ENCODE measurements at places on chromosomes 16 and 17.

DNA sequence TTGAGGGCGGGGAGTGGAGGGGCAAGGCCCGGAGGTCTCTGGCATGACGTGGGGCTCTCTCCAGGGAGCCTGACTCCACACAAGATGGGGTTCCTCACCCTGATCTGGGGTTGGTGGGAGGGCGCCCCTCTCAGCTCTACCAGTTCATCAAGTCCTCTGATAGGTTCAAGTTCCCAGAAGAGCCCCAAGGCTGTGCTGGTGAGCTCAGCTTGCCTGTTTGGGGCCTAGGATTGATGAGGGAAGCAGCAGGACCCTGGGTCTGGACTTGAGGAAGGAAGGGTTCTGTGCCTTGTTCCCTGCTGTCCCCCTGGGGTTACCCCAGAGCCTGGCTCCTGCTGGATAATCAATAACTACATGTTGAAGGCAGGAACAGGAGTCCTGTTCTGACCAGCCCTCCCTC lies 3.5 kb downstream of the MGAT5B start:
- no peak for DNase-seq

- no peak for DNase-seq
These were observed 34.7 kb downstream of the BAHCC1 start for GRCh38 chr17:81429821-81430551.

GRCh38 chr16:48271728-48272127 lies 24.4 kb upstream of the ABCC11 start:
- DNase-seq, result no peak

DNA sequence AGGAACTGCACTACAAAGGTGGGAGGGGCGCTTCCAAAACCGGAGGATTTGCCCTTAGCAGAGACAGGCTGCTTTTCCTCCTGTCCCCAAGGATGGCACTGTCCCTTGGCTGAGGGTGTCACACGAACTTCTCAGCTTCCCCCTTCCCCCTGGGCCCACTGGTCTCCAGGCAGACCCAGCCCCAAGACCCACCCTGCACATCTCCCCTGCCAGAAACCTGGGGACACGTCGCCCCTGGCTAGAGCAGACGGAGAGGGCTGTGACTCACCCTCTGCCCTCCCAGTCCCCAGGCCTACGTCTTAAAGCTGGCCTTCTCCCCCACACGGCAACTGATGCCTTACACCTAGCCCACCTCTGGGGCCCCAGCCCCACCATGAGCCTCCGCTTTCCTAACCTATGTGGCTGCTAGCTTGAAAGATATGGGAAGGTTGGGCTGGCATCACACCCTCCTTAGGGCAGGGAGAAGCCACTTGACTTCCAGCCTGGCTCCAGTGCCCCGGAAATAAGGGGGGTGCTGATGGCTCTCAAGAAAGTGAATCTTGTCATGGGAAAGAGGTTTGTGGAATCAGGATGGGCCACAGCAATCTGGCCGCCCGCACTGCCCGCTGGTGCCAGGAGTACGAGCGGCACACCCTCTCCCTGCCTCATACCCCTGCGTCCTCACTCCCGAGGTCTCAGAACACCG lies 4.6 kb downstream of the ZNF319 start:
- no peak for DNase-seq

DNA sequence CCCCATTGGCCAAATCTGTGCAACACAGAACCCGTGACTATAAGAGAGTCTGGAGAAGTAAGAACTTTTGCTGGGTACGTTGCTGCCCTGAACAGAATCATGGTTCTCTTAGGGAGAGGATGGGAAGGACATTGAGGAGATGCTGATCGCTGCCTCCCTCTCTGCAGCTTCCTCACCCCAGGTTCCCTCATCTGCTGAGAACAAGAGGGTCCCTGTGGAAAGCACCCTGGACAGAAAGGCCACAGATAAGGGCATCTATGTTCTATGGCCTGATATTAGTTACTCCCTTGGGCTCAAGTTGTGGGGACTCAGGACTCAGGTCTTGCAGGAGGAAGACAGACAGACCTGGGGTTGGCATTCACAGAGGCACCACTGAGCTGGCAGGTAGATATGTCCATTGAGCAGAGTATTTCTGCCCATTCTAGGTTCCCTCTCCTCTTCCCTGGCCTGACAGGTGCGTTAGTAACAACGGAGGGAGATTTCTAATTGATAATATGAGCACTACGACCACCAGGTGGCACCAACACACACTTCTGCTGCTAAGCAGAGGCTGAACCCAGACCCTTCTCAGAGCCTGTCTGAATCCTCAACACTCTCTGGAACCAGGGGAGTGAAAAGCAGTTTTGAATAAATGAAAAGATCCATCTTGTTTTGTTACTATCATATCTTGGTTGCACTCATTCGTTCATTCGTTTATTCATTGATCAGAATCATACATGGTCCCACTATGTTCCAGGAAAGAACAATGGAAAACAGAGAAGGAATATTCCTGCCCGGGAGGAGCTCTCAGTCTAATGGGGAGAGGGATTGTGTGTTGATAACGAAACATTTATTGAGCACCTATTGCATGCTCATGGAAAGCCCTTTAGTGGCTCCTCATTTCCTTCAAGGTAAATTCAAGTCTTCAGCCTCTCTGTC lies 56.4 kb downstream of the SLC6A2 start:
- DNase-seq, result peak; percentile 34

- no peak for DNase-seq
These were observed 43.3 kb upstream of the CMIP start for GRCh38 chr16:81401035-81401950.

DNA sequence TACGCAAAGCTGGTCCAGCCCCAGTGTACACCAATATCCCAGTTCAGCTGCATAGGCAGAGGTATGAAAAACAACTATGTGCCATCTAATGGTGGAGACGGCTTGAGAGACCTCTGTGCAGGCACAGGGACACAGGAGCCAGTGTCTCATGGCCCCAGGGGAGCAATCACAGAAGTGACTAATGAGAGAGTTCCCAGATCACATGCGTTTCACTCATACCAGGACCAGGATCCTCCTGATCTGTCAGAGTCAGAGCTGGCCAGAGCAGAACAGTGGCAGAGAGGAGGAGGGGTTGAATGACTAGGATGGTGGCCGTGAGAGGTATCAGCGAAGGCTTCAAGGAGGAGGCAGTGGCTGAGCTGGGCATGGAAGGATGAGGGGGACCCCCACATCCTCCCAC lies 41.1 kb downstream of the TMEM132E start:
- no peak for DNase-seq

DNA sequence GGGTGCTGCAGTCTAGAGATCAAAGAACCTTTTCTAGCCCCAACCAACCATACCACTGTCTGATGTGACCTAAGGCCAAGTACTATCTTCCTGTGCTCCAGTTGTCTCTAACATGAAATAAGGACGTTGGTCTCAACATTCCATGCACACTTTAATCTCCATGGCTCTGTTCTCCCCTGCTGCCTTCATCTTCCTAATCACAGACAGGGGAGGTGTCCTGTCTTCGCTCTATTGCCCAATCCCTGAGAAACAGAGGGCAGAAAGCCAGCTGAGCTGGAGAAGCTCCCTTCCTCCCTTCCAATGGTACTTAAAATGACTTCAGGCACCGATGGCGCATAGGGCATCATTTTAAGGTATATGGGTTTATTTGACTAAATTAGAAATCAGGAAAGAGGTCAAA lies 148.9 kb upstream of the GNAO1 start:
- no peak for DNase-seq

GRCh38 chr17:57538736-57539456 lies 206.2 kb downstream of the CCDC182 start:
- no peak for DNase-seq

GRCh38 chr17:14269473-14269872 lies 31.4 kb upstream of the HS3ST3B1 start:
- DNase-seq, result no peak

DNA sequence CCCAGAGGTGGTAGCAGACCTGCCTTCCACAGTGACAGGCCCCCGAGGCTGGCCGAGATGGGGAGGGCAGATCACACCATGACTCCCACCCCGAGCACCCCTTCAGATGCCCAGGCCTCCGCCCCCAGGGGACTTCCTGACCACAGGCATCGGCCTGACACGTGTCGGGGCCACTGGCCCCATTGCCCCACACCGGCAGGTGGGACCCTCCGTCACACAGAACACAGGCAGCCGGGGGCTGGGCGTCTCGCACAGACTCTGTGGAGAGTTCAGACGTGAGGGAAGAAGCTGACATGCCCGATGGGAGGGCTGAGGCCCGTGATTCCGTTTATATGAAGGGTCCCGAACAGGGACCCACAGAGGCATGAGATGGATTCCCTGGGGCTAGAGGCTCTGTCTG lies 51.3 kb upstream of the GNG13 start:
- DNase-seq, result no peak

DNA sequence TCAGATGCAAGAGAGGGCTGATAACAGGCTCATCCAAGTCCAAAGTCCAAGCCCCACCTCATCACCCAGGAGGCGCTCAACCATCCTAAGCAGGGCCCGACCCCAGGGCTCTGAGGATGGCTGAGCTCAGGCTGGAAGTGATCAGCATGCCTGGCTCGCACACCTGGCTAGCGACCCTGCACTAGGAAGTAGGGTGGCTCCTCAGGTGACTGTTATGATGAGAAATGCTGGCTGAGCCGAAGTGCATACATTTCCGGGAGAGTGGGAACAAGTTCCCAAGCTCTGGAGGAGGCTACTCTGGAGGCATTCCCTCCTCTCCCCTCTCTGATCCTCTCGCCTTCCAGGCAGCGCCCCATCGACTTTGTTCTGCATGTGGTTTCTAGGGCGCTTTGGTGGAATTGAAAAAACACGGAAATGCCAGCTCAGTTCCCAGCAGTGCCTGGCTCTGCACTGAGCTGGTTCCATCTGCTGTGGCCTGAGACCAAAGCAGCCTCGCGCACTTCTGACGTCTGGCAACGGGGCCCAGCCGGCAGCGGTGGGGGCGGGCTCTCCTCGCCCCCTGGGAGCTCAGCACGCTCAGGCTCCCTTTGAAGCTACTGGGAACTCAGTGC lies 130.3 kb downstream of the IRF8 start:
- no peak for DNase-seq

- no peak for DNase-seq
These were observed 358.7 kb upstream of the MAF start for GRCh38 chr16:79959226-79959625.

- no peak for DNase-seq
These were observed 22.9 kb downstream of the ZNHIT3 start for GRCh38 chr17:36509272-36509985.

- DNase-seq, result no peak
These were observed 20.1 kb downstream of the CNTNAP1 start for GRCh38 chr17:42702446-42702845.

DNA sequence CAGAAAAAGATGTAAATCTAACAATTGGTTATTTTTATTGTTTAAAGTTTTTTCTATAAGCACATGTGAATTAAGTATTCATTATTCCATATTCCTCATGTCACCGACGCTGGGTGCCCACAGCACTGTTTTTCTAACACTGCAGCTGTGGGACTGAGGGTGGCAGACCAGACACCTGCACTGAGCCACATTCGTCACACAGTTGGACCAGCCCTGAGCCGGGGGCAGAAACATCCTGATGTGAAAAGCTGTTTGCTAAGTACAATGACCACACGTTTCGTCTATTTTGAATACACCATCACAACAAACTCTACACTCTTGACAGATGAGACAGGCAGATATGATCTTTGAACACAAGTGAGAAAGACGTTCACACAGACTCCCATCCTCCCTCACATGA lies 749.5 kb downstream of the KCNJ18 start:
- no peak for DNase-seq

Measured in activated T-helper 2 cell treated with anti-CD3 and anti-CD28 coated beads, Interferon-gamma antibody, Interleukin-2, Interleukin-4, amounts not matched to agents 10 μg/mL and 5 μg/mL and 100 μg/mL, durations not matched to agents 14 hours and 24 hours and 36 hours (primary cell).